Activated CD4-positive, alpha-beta T cell treated with anti-CD3 and anti-CD28 coated beads, Interleukin-2, amount 50 U/mL, for 48 hours (primary cell): ENCODE measurements at places on chromosomes 3 and 15.

DNA sequence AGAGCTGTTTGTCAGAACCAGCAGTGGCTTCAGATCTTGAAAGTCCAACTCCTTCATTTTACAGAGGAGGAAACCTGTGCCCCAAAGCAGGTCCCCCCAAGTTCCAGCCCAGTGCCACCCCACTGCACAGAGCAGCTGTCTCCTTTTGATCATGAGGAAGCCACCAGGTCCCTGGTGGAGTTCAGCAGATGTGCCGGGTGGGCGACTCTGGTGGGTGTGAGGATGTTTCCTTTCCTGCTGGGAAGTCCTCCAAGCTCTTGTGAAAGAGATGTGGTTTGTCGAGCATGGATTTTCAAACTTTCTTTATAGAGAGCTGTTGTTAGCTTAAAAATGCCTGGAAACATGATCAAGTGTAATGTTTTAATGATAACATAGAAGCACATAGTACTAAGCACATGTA lies 52.0 kb downstream of the SMAD3 start:
- DNase-seq, result no peak

- DNase-seq, result no peak
These were observed 23.4 kb upstream of the TLE3 start for GRCh38 chr15:70120958-70121623.

DNA sequence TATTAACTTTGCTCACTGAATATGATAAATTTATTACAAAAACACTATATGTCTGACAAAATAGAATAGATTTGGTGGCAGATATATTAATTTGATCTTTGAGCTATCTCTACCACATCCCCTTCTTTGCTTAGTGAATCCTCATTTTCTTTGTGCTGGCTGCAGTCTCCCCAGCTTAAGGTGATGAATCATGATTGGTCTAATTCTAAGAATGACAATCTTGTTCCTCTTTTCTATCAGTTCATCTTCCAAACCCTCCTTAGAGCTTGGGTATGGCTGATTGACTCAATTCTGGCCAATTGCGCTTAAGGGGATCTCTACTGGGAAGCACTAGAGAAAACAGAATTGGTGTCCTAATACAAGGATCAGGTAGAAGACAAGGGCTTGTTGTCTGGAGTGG lies 309.6 kb upstream of the GOLIM4 start:
- DNase-seq, result no peak

DNA sequence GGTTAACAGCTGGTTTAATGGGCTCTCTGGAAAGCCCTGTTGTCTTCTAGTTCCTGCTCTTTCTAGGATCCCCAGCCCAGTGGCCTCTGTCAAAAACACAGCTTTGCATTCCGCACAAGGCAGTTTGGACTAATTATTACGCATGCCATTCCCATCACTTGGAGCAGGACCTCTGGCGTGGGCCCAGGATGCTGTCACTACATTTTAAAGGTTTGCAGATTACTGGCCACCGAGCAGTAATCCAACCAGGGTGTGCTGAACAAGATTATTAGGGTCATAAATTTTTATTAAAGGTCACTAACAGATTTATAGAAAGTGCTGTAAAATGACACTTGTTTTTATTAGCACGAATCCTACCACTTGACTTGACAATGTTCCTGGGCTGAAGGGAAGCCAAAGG lies 143.6 kb upstream of the SLC6A11 start:
- DNase-seq, result no peak

DNA sequence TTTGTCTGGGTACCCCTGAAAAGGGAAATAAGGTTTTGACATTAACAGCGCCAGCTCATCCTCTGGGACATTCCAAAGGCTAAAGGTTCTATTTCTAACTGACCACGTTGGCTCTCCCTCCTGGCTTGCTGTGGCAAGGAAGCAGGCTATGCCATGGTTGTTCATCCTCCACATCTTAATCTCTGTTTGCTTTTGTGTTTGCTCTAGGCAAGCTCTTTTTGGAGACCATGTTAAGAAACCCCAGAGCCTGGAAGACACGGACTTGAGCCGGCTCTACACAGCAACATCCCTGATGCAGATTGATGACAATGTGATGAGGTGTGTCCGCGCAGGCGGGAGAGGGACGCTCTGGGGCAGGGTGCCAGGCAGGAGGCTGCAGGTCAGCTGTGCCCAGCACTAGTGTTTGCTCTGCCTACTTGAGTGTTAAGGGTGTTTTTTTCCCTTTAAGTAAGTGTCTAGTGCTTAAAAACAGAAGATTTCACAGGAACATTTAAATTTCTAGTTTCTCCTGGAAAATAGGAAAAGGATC lies 33.3 kb downstream of the RLBP1 start:
- no peak for DNase-seq
